Aorta (tissue), 5 donors: ENCODE measurements at places on chromosomes 2 and 18.

DNA sequence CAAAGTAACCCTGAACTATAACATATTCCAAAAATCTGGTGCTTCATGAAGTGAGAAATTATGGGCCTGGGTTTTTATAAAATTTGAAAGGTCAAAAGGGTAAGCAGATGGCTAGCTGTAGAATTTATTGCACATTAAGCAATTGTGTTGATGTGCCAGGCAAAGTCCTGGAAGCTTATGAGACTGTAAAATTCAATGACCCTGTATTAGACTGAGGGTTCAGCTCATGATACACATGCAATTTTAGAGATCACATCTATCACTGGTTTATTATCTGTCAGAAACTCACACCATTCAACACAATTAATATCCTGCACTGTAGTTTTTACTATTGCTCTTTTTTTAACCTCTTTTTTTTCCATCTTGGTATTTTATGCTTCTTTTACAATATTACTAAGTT lies 1162.6 kb upstream of the SLC39A10 start:
- no peak for DNase-seq

- DNase-seq = no peak
Measured at GRCh38 chr18:63290821-63291200, 28.8 kb downstream of the BCL2 start.

GRCh38 chr2:26853751-26854150 lies 5.8 kb downstream of the DPYSL5 start:
- DNase-seq = no peak

DNA sequence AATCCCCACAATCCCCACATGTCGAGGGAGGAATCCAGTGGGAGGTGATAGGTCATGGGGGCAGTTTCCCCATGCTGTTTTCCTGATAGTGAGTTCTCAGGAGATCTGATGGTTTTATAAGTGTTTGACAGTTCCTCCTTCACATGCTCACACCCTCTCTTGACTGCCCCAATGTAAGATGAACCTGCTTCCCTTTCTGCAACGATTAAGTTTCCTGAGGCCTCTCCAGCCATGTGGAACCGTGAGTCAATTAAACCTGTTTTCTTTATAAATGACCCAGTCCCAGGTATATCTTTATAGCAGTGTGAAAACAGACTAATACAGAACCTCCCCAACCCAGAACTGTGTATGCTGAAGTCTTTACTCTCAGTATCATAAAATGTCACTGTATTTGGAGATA lies 289.5 kb upstream of the MMADHC start:
- no peak for DNase-seq
